ENCODE measurements at places on chromosomes 16 and 17. TPM values are rescaled to one million over a fixed set of nuclear protein-coding genes. Genes with fewer than 3 reads are reported as not detected.

GRCh38 chr17:34206569-34206968 lies 48.5 kb upstream of the CCL2 start:
- DNase-seq = no peak
- H3K36me3 ChIP-seq = peaks cover 2% of the 10 kb centered on the region

DNA sequence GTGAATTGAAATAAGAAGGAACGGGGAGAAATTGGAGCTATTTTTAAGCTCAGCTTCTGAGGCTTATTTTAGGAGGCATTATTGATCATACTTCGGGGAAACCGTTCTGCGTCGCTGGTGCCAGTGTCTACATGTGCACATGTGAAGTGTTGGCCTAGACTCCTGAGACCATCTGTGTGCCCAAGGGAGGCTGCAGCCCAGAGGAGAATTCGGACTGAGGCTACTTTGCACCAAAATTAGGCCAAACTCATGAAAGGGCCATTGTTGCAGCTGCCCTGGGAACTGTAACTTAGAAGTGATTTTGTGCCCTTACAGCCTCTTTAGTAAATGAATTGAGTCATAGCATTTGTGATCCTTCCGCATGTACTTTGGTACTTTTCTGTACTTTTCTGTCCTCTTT lies 102.0 kb upstream of the NOL11 start:
- H3K27ac ChIP-seq = no peak overlapping the region
- no peak for DNase-seq
- no peaks in the 10 kb centered on the region for H3K36me3 ChIP-seq
- no peaks in the 10 kb centered on the region for H3K27me3 ChIP-seq
- H3K4me1 ChIP-seq = peaks cover 6% of the 10 kb centered on the region
- no peak overlapping the region for H3K4me3 ChIP-seq

- peaks cover 6% of the 10 kb centered on the region for H3K36me3 ChIP-seq
- no peak overlapping the region for H3K27ac ChIP-seq
- H3K4me1 ChIP-seq = no peaks in the 10 kb centered on the region
Measured at GRCh38 chr16:85656351-85657266, 32.1 kb downstream of the GINS2 start.

DNA sequence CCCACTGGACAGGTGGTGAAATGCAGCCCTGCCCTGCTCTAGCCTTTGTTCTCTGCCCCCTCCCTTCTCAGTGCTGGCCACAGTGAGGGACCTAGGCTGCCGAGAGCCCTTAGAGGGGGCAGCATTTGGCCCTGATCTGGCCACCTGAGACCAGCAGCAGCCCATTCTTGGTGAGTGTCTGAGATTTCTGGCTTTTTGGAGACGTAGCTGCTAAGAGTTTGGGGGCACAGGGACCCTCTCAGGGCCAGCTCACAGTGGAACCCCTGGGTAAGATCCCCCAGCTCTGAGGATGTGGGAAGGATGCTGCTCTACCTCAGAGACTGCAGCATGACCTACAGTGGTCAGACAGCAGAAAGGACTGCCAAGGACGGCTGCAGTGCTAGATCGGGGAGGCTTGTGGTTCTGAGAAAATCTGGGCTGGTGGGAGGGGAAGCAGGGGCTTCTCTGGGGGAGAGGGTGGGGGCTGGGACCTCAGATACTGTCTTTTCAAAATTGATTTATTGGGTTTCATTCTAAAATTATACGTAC lies 13.3 kb downstream of the GRB7 start:
- H3K4me1 ChIP-seq = peaks cover 39% of the 10 kb centered on the region
- no peak for DNase-seq
- H3K36me3 ChIP-seq = no peaks in the 10 kb centered on the region
- no peak overlapping the region for H3K4me3 ChIP-seq

DNA sequence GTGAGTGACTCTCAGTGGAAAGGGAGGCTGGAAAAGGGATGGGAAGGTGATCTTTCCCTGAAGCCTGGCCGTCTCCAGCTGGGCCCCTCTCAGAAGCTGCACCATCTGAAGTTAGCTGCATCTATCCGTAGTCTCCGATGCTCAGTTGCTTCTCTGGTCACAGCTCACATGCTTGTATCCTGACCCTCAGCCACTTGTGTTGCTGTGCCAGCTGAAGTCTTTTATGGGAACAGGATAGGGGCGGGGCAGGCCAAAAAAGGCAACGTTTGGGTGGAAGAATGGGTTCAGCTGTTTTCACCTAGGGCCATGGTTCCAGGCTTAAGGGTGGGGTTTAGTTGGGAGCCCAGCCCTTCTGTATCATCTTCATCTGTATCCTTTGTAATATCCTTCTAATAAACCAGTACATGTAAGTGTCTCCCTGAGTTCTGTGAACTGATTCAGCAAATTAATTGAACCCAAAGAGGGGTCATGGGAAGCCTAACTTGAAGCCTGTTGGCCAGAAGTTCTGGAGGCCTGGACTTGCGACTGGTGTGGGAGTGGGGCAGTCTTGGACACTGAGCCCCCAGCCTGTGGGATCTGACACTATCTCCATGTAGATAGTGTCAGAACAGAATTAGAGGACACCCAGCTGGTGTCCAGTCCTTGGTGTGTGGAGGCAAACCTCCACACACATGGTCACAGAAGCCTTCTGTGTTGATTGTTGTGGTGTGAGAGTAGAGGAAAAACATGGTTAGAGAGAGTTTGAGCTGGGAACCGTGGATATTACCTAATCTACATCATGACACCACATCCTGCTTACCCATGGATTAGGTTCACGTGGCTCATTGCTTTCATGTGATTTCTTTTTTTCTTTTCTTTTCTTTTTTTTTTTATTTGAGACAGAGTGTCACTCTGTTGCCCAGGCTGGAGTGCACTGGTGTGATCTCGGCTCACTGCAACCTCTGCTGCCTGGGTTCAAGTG lies 49.3 kb upstream of the FBXO47 start:
- H3K4me1 ChIP-seq = peaks cover 26% of the 10 kb centered on the region
- no peak for DNase-seq
- no peak overlapping the region for H3K4me3 ChIP-seq
- H3K27ac ChIP-seq = no peak overlapping the region

- no peak for DNase-seq
- H3K4me3 ChIP-seq = no peak within 1 kb of the TSS
- no peaks in the 10 kb centered on the region for H3K4me1 ChIP-seq
- no peaks in the 10 kb centered on the region for H3K27me3 ChIP-seq
- peak within 1 kb of the TSS; percentile 63 for H3K27ac ChIP-seq
- peaks cover 4% of the 10 kb centered on the region for H3K36me3 ChIP-seq
Measured at GRCh38 chr16:69351309-69352027, at the start of gene TMED6. Gene TMED6, minus strand, starts transcription at chr16:69351786. Its CDS starts 33 bp downstream, at chr16:69351753.

DNA sequence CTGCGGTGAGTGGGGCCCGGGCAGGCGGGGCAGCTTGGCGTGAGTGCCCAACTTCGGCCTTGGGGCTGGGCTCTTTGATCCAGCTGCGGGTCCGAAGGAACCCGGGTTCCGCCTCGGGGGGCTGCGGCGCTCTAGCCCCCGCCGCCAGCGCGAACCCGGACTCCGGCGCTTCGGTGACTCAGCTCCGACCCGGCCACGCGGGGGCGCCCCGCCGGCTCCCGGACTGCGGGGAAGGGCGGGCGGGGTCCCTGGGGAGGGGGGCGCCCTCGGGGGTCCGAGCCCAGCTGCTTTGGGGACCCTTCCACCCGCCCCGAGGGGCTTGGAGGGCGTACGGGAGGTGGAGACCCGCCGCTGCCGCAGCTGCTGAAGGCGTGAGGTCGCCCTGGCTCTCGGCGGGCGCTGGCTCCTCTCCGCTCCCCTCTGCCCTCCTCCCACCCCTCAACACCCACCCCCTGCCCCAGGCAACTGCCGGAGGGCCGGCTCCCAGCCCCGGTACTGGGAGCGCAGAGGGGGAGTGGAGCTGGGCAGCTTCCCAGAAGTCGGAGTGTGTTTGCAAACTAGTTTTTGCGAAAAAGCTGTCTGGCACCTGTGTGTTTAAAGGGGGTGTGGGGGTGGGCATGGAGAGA lies 516 bp downstream of the CPNE2 start:
- DNase-seq = peak; percentile 76
- no peaks in the 10 kb centered on the region for H3K36me3 ChIP-seq
- peaks cover 17% of the 10 kb centered on the region for H3K27me3 ChIP-seq
- peak overlapping the region; percentile 82 for H3K4me3 ChIP-seq
- H3K27ac ChIP-seq = no peak overlapping the region

Gene OR3A3
- total RNA-seq = not detected
